Mesenteric fat pad (tissue), 1 donor: ENCODE measurements at places on chromosomes 1 and 21. TPM values are rescaled to one million over a fixed set of nuclear protein-coding genes. Genes with fewer than 3 reads are reported as not detected.

The AIRE gene
- not detected for total RNA-seq

The SPRR4 gene
- total RNA-seq: not detected

DNA sequence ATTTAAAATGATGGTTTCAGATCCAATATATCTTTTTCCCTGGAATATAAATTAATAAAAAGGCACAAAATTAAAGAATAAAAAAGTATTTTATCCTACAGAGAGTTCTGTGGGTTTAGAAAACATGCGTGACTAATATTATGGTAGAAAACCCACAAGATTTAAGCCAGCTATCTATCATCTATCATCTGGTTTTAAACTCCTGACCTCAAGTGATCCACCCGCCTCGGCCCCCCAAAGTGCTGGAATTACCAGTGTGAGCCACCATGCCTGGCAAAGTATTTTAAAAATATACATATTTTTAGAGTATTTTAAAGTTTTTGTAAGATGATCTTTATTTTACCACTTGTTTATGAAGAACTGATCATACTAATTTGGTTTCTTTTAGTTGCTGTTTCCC lies 79.5 kb downstream of the NRIP1 start:
- DNase-seq: no peak

DNA sequence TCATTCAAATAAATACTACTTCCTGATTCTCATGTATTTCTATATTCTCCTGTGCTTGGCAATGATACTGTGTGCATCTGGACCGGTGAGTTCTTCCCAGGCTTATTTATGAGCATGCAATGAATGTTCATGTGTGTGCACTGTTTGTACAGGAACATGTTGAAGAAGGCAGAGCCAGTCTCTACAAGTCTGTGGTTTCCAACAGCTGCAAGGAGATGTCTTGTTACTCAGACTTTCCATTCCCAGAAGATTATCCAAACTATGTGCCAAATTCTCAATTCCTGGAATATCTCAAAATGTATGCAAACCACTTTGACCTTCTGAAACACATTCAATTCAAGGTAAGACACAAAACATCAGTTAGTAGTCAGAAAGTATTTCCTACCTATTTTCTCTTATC lies 19.1 kb downstream of the FMO1 start:
- no peak for DNase-seq
